ENCODE measurements at places on chromosomes 6 and 20.

DNA sequence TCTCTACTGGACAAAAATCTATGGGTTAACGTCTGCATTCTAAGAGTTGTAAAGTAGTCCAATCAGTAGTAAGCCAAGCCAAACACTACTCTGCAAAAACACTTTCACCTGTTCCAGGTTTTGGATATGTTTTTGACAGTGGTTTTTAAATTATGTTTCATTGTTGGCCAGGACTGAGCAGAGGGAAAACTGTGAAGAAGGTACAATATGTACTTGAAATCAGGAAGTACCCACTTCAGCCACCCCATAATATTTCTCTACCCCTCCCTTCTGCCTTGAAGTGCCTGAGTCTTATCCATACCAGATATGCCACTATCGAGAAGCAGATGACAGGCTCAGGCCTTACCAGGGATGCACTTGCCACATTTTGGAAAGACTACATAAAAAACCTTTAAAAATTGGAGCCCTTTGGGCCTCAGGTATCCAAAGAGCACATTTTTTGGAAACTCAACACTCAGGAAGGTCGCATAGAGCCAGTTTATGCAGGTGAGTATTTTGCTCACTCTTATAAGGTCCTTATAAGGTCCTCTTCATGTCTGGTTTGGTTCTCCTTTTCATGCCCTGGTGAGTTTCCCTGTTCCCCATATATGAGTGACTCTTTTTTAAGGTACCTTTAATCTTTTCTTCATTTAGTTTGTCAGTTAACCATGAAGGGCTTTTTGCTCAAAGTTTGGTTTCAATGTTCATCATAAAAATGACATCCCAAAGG lies 859.3 kb upstream of the FLRT3 start:
- no peak for DNase-seq

DNA sequence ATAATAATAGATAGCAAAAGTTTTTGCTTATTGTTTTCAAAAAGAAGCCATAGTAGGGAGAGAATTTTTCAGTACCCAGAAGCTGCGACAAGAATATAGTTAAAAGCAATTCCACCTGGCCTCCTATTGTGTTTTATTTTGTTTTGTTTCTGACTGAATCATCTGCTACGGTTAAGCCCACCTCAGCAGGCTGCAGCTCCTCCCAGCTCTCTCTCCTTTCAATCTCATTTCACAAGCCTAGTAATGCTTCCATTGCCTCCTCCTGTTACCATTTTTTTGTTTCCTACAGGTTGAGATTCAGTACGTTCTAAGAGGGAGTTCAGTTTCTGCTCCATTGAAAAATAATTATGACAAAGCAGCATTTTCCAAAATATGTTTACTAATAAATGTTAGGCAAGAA lies 77.9 kb downstream of the PCSK2 start:
- DNase-seq, result no peak

GRCh38 chr20:17533396-17533795 lies 2.2 kb upstream of the BFSP1 start:
- DNase-seq, result no peak

DNA sequence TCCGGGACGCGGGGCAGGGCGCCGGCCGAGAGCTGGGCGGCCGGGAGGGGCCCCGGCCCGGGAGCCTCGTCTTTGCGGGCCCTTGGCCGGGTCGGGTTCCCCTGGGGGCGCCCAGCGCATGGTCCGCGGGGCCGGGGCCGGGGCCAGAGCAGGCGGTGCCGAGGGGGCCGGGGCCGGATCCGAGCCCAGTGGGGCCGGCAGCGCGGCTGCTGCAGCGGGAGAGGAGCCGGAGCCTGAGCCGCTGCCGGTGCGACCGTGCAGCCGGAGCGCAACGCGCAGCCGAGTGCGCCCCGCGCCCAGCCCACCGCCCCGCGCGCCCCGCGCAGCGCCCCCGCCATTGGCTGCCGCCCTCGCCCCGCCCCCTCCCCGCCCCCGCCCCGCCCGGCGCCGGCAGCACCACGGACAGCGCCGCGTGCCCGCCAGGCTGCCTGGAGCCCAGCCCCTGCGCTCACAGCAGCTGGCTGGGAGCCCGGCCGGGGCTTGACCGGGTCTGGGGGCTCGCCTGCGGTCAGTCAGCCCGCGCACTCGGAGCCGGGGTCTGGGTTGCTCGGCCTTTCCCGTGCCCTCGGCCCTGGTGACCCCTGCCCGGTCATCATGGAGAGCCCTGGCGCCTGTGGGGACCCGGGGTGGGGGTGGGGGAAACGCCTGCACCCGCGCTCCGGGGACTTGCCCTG lies at the start of gene HRH3:
HRH3 (minus strand) TSS at position 287 of the 674 bp plus-strand sequence. CDS start 308 bp downstream, outside the sequence.
- DNase-seq, result no peak

GRCh38 chr6:36848658-36849441 lies 9.6 kb upstream of the CPNE5 start:
- DNase-seq, result no peak

- DNase-seq, result no peak
Measured at GRCh38 chr6:39952167-39952566, 17.9 kb upstream of the MOCS1 start.

- no peak for DNase-seq
Measured at GRCh38 chr6:20024316-20024673, 187.1 kb downstream of the ID4 start.
